ENCODE measurements at places on chromosomes 12 and 14. TPM values are rescaled to one million over a fixed set of nuclear protein-coding genes. Genes with fewer than 3 reads are reported as not detected.
A peak's percentile ranks its signal among the peaks of the same experiment; 100 is the strongest.

DNA sequence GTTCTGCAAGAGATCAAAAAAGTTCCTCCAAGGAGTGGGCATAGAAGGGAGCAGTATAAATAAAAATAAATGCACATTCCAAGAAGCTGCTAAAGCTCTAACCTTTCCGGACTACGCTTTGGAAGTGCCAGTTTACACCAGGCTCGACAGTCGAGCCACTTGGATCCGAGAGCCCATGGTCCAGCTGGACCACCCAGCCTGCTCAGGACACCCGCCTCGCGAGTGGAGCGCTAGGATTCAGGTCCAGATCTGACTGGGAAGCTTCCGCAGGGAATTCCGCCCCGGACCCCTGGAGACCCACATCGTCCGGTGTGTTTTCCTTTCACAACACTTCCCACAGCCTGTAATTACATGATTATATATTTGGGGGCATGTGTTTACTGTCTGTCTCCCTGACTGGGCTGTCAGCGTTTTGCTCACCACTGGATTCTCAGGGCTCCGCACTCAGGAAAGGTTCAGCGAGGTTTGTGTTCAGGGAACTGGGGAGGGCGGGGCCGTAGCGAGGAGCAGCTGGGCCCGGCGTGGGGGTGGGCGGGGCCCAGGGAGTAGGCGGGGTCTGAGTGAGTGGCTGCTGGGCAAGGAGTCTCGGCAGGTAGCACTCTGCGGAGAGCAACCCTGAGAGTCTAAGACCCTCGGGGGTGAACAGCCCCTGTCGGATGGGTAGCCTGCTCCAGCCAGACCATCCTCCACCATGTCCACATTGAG, 52.3 kb upstream of the TMEM263 start:
- H3K27me3 ChIP-seq, result peaks cover 9% of the 10 kb centered on the region
- no peak overlapping the region for H3K27ac ChIP-seq
- peak; percentile 16 for DNase-seq
- no peaks in the 10 kb centered on the region for H3K36me3 ChIP-seq
- H3K4me3 ChIP-seq, result peak overlapping the region; percentile 84
- H3K4me1 ChIP-seq, result peaks cover 10% of the 10 kb centered on the region

Gene CMA1
- total RNA-seq, result not detected

Gene LRR1
- 16.0 TPM for total RNA-seq

- H3K27ac ChIP-seq, result no peak overlapping the region
- no peak for DNase-seq
- H3K4me3 ChIP-seq, result no peak overlapping the region
- no peaks in the 10 kb centered on the region for H3K36me3 ChIP-seq
- peaks cover 28% of the 10 kb centered on the region for H3K27me3 ChIP-seq
Measured at GRCh38 chr12:124075841-124076240, 102.8 kb downstream of the ZNF664 start.

GRCh38 chr12:27396216-27396815, 50.2 kb upstream of the SMCO2 start:
- DNase-seq, result no peak
- no peak overlapping the region for H3K4me3 ChIP-seq
- H3K27ac ChIP-seq, result no peak overlapping the region
- peaks cover 1% of the 10 kb centered on the region for H3K36me3 ChIP-seq
- no peaks in the 10 kb centered on the region for H3K4me1 ChIP-seq
- H3K27me3 ChIP-seq, result no peaks in the 10 kb centered on the region

- no peaks in the 10 kb centered on the region for H3K4me1 ChIP-seq
- no peak for DNase-seq
- H3K36me3 ChIP-seq, result 0 out of 2 replicates have a peak, but pooled peaks cover 5% of the 10 kb centered on the region
- H3K27me3 ChIP-seq, result no peaks in the 10 kb centered on the region
Measured at GRCh38 chr14:41490323-41490722, 116.4 kb upstream of the LRFN5 start.

GRCh38 chr12:106181401-106182114, 42.8 kb upstream of the NUAK1 start:
- H3K4me1 ChIP-seq, result peaks cover 7% of the 10 kb centered on the region
- no peaks in the 10 kb centered on the region for H3K36me3 ChIP-seq
- H3K27me3 ChIP-seq, result peaks cover 17% of the 10 kb centered on the region
- H3K27ac ChIP-seq, result no peak overlapping the region
- no peak overlapping the region for H3K4me3 ChIP-seq
- peak; percentile 20 for DNase-seq

DNA sequence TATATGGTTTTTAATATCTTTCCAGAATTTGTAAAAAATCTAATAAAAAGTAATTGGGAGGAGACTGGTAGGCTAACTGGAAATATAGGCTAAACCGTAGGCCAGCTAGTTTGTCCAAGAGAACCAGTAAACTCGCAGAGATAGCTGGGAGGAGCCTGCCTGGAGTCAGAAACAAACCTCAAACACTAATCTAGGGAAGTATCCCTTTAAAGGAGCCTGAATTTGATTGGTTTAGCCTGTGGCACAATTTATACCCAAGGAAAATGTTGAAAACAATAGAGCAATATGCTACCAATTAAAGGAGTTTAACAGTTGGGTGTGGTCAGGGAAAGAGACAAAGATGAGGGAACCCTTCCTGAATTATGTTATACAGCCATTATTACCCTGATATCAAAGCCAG, 109.6 kb downstream of the EML5 start:
- H3K36me3 ChIP-seq, result peaks cover 20% of the 10 kb centered on the region
- no peaks in the 10 kb centered on the region for H3K27me3 ChIP-seq
- H3K27ac ChIP-seq, result no peak overlapping the region
- H3K4me1 ChIP-seq, result no peaks in the 10 kb centered on the region
- no peak overlapping the region for H3K4me3 ChIP-seq

Gene BIN2
- not detected for total RNA-seq

GRCh38 chr14:22319526-22320361, 269.3 kb downstream of the DAD1 start:
- no peaks in the 10 kb centered on the region for H3K36me3 ChIP-seq
- no peak overlapping the region for H3K27ac ChIP-seq
- H3K27me3 ChIP-seq, result peaks cover 10% of the 10 kb centered on the region

Gene SNAPC1
- total RNA-seq, result 12.4 TPM

Gene LRRIQ1
- total RNA-seq, result not detected

DNA sequence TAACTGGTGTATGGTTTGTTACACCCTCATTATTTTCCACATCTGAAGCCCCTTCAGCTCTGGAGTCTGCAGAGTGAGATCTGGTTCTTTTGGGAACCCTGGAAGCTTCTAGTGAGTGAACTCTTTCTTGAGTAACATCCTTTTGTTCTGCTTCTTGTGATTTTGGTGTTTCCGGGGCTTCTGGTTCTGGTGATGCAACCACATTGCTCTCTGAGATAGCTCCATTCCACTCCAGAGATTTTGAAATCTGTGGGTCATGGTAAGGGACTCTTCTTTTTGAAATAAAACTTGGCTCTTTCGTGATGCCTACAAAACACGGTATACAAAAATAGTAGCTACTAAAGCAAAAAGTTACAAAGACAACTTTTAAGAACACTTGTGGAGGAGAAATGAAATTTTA, 5.4 kb downstream of the MDM1 start:
- H3K27me3 ChIP-seq, result no peaks in the 10 kb centered on the region
- H3K27ac ChIP-seq, result no peak overlapping the region
- DNase-seq, result no peak
- no peak overlapping the region for H3K4me3 ChIP-seq
- peaks cover 11% of the 10 kb centered on the region for H3K4me1 ChIP-seq

Gene ACOT4
- total RNA-seq, result not detected

DNA sequence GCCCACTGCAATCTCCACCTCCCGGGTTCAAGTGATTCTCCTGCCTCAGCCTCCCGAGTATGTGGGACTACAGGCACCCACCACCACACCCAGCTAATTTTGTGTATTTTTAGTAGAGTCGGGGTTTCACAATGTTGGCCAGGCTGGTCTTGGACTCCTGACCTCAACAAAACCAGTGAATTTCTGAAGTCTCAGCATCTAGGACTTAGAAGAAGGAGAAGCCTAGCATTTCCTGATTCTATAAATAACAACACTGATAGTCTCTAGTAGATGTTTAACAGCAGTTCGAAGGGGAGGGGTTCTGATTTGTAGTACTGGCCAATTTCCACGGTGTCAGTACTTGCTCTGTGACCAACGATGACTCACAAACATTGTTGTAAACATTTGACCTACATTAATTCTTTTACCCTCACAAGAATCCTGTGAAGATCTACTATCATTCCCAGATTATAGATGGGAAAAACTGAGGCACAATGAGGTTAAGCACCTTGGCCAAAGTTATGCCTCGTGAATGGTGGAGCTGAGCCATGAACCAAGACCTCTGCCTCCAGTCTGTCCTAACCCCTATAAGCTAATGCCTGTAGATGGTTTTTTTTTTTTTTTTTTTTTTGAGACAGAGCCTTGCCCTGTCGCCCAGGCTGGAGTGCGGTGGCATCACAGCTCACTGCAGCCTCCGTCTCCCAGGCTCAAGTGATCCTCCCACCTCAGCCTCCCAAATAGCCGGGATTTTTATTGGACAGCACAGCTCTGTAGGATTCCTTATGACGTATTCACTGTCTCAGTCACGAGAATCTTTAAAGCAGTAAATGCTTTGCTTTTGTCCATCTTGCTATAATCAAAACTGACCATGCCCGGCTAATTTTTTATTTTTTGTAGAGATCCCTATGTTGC, 5.2 kb downstream of the P2RX4 start:
- H3K27me3 ChIP-seq, result peaks cover 8% of the 10 kb centered on the region
- H3K27ac ChIP-seq, result peak overlapping the region; percentile 86
- H3K4me1 ChIP-seq, result peaks cover 31% of the 10 kb centered on the region
- DNase-seq, result peak; percentile 96
- peak overlapping the region; percentile 50 for H3K4me3 ChIP-seq
